Activated T-helper 1 cell treated with anti-CD3 and anti-CD28 coated beads, Interleukin-12 subunit alpha, Interleukin-12 subunit beta, Interleukin-2, Interleukin-4 antibody, amounts not matched to agents 30 ng/mL and 10 ng/mL and 1 ng/mL, durations not matched to agents 14 hours and 24 hours and 36 hours (primary cell): ENCODE measurements at places on chromosomes 5 and 9.

DNA sequence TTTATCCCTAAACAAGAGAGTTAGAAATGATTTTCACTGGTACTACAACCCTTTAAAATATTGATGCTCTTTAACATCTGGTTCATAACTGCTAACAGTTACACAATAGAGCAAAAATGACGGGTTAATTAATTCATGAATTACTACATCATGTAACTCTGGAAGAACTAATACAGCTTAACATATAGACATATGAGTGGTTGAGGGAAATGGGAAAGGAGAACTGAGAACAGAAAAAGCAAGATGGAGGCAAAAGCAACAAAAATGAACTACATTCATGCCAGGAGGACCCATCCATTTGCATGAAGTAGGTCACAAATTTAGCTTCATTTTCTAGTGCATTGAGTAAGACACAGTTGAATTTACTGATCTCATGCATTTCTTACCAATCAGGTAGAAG is 61.8 kb downstream of the C9 start:
- no peaks in the 10 kb centered on the region for H3K4me1 ChIP-seq
- DNase-seq: no peak
- H3K27me3 ChIP-seq: peaks cover 2% of the 10 kb centered on the region
- H3K36me3 ChIP-seq: no peaks in the 10 kb centered on the region
- H3K27ac ChIP-seq: no peak overlapping the region
- H3K4me3 ChIP-seq: no peak overlapping the region

DNA sequence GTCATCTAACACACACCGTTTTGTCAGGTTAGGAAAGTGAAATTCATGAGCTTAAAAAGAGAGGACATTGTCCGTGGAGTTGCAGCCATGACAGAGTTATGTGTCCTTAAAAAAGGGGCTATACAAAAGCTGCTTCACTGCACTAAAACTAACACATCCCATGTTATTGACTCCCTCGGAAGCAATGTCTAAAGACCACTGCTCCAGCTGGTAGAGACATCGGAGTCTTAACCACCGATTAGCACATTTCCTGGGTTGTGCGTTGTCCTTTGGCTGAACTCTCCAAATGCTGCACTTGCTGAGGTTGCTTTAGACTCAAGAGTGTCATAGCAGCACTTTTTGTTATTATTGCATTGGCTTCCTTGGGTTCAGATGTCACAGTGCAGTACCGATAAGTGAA is 128.3 kb upstream of the C9orf72 start:
- H3K36me3 ChIP-seq: no peaks in the 10 kb centered on the region
- no peak for DNase-seq
- H3K4me3 ChIP-seq: no peak overlapping the region

GRCh38 chr5:13910201-13910600 is 34.3 kb downstream of the DNAH5 start:
- H3K27ac ChIP-seq: no peak overlapping the region
- H3K4me3 ChIP-seq: no peak overlapping the region
- H3K4me1 ChIP-seq: no peaks in the 10 kb centered on the region

GRCh38 chr9:90996154-90997065 is 194.8 kb downstream of the SYK start:
- no peak for DNase-seq
- H3K27me3 ChIP-seq: peaks cover 8% of the 10 kb centered on the region
- no peaks in the 10 kb centered on the region for H3K4me1 ChIP-seq
- H3K36me3 ChIP-seq: no peaks in the 10 kb centered on the region

DNA sequence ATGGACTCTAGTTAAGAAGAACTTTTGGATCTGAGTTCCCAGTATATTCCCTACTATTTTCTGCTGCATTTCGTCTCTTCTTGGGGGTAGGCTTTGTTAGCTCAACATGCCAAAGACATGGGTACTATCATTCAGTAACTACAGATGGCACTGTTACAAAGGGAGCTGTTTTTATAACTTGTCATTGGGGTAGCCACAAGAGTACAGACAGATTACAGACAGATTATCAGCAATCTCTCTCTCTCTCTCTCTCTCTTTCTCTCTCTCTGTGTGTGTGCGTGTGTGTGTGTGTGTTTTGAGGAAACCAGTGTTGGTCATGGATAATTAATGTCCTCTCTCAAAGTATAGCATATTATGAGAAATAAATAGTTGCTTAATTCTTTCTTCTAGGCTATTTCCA is 116.1 kb downstream of the WDR70 start:
- H3K27me3 ChIP-seq: no peaks in the 10 kb centered on the region
- peaks cover 7% of the 10 kb centered on the region for H3K4me1 ChIP-seq
- no peak overlapping the region for H3K4me3 ChIP-seq
- H3K27ac ChIP-seq: no peak overlapping the region

DNA sequence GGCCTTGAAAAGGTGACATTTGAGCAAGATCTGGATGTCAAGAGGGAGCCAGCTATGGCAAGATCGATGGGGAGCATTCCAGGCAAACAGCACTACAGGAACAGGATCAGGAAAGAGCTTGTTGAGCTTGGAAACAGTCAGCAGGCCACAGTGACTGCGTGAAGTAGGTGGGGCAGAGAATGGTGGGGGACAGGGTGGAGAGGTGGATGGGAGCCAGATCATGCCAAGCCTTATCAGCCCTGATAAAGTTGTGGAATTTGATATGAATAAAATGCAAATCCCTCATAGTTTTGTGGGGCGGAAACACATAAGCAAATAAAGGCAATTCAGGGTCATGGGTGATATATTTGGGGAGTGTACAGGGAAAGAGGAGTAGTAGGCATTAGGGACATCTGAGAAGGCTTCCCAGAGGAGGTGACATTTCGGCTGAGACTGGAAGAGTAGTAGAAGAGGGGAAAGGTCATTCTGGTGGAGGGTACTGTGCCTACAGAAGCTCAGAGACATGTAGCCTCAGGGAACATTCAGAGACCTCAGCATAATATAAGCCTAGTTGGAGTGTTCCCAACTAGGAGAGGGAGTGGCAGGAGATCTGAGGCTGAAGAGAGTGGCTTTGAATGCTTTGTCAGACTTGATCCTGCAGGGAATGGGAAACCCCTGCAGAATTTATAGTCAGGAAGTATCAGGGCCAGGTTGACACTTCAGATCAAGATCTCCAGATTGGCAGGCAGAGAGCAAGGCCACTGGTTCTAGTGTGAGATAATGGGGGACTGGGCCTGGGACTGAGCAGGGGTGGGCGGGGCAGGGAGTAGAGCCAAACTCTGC is 9.7 kb upstream of the CYSTM1 start:
- no peak overlapping the region for H3K4me3 ChIP-seq
- H3K27me3 ChIP-seq: peaks cover 11% of the 10 kb centered on the region
- H3K27ac ChIP-seq: no peak overlapping the region
- no peak for DNase-seq
- H3K36me3 ChIP-seq: no peaks in the 10 kb centered on the region
- no peaks in the 10 kb centered on the region for H3K4me1 ChIP-seq
